ENCODE measurements at places on chromosomes 16 and 17.

GRCh38 chr16:29816694-29817441, 916 bp downstream of the PAGR1 start:
- DNase-seq = peak; percentile 81

DNA sequence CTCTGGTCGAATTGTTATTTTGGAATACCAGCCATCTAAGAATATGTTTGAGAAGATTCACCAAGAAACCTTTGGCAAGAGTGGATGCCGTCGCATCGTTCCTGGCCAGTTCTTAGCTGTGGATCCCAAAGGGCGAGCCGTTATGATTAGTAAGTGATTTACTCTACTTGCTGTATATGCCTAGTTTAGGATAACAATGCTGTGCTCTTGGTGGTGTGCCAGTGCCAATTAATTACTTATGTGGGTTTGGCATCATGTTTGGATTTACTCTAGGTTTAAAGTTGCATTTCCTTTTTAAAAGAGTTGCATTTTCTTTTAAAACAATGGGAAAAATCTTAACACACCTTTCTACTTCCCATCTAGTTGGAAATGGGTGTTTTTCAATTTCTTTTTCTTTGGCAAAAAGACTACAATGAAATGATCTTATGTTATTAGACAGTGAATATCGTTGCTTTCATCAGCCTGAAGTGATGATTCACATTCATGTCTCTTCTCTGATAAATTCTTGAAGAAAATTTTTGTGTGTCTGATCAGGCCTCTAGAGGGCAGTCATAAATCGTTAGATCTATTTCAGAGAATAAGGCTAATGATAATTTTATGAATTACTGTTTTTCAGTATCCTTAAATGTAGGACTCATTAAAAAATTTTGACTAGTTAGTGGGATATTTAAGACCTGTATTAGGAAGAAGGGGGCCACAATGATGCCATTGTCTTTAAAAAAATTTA, 5.6 kb downstream of the SF3B3 start:
- peak; percentile 63 for DNase-seq

DNA sequence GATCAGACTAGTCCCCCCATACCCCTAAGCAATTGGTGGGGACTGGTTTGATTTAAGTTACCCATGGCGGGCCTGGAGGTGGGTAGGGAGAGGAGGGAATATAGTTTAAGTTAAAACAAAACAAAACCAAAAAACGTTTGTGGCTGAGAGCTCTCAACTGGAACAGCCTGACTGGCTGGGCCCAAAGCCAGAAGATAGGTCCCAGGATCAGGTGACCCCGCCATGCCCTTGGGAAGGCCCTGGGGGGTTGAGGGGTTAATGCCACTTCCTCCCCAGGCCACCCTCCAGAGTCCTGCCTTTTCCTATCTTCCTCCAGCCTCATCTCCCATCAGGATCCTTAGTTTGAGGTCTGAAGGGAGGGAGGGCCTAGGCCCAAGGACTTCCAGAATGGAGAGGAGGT, 82.3 kb upstream of the LHX1 start:
- no peak for DNase-seq

GRCh38 chr16:66902648-66903543, 15.8 kb downstream of the CDH16 start:
- DNase-seq = no peak

- no peak for DNase-seq
Measured at GRCh38 chr17:36870720-36870999, 66.6 kb upstream of the LHX1 start.

DNA sequence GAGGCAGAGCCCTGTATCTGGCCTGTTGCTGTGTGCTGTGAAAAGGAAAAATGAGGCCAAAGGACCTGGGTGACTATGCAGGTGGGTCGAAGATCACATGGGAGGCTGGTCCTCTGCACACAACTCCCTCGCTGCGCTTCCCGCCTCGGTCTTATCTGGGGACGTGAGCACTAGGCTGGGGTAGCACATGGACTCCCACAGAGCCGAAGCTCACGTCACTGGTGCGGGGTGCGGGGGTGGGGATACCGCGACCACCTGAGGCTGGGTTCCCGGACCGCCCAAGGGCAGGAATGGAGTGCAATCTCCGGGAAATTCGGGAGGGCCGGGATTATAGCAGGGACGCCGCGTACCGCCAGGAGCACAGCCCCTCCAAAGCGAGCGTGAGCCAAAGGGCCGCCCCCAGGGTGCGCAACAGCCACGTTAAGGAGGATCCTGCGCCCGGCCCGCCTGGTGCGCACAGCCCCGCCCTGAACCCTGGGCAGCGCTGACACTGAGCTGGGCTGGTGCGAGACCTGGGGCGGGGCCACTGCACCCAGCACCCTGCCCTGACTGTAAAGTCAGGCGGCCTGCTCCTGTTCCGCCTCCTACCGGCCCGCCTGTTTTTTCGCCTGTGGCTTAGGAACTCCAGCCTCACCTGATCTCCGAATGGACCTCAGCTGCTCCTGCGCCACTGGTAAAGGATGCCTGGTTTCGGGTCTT, 4.8 kb downstream of the MT1A start:
- DNase-seq = peak; percentile 78

- no peak for DNase-seq
Measured at GRCh38 chr17:59451706-59452105, 113.7 kb upstream of the DHX40 start.

DNA sequence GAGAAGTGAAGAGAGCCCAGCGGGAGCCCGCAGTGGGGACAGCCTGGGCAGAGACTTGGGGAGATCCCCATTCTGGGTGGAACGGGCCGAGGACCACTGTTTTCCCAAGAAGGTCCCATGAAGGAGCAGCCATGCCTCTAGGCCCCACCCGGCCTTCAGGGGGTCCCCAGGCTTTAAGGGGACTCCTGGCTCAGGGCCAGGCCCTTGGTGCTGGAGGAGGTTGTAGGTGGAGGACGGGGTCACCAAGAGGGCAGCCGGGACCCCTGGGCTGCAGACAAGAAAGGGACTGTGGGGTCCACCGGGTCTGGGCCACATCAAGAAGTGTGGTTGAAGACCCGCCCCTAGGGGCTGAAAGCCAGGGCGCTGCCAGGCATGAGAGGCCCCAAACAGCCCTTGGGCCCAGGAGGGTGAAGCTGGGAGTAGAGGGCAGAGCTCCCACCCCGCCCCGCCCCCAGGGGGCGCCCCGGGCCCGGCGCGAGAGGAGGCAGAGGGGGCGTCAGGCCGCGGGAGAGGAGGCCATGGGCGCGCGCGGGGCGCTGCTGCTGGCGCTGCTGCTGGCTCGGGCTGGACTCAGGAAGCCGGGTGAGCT, at the start of gene PRSS21:
PRSS21 (plus strand) TSS at position 487 of the 589 bp plus-strand sequence; CDS start at position 519, 32 bp downstream.
- DNase-seq = peak; percentile 76

DNA sequence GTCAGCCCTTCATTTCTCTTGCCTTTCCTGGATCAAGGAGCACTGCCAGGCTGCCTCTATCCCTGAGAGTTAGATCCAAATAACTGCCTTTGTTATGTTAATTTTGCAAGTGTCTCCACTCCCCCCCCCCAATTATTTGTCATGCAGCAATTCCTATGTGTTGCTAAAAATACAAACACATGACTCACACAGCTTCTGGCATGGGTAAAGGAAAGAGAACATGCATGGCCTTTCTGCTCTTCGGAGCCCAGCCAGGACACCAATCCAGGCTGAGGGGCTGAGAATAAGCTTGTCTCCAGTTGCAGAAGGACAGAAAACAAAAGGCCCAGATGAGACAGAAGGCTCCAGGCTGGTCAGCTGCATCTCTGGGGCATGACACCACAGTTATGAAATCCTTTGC, 148.0 kb upstream of the TNRC6C start:
- DNase-seq = no peak

- peak; percentile 86 for DNase-seq
Measured at GRCh38 chr16:86520317-86521210, 10.2 kb downstream of the FOXF1 start.

DNA sequence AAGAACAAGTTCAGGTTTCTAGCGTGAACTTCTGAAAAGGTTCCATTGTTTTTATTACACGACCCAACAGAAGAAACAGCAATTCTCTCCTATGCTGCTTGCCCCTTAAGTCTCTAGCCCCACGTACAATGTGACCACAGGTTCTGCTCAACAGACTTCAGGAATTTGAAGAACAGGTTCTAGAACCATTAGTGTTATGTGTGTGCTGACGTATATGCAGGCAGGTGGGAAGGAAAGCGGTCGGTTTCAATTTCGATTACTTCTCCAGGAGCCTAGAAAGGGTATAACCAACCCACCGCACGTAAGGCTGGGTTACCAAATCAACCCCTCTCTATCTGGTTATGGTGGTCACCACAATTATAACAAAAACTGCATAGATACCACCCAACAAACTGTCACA, 39.4 kb downstream of the XPO6 start:
- DNase-seq = no peak

DNA sequence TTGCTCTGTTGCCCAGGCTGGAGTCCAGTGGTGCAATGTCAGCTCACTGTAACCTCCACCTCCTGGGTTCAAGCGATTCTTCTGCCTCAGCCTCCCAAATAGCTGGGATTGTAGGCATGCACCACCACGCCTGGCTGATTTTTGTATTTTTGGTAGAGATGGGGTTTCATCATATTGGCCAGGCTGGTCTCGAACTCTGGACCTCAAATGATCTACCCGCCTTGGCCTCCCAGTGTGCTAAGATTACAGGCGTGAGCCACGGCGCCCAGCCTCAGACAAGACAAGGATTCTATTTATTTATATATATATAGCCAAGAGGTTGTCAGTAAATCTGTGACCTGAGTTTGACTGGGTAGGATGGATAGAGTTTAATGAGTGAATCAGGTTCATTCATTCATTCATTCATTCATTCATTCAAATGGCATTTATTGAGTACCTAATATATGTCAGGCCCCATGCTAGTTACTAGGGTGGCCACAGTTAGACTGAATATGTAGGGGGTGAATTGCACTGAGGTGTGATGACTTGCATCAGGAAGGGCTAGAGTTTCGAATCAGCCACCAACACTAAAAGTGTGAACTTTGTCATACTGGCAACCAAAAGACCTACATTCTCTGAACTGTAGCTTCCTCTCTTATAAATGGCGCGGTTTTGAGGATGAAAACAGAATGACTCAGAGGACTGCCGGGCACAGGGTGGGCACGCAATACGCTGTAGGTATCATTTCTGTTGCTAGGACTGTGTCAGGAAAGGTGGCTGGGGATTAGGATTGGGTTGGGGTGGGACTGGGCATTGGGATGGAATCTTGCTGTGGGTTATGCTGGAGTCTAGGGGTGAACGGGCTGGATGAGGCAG, 37.8 kb downstream of the ITGAE start:
- DNase-seq = peak; percentile 22

- DNase-seq = no peak
Measured at GRCh38 chr17:65220732-65221131, 83.6 kb downstream of the RGS9 start.

DNA sequence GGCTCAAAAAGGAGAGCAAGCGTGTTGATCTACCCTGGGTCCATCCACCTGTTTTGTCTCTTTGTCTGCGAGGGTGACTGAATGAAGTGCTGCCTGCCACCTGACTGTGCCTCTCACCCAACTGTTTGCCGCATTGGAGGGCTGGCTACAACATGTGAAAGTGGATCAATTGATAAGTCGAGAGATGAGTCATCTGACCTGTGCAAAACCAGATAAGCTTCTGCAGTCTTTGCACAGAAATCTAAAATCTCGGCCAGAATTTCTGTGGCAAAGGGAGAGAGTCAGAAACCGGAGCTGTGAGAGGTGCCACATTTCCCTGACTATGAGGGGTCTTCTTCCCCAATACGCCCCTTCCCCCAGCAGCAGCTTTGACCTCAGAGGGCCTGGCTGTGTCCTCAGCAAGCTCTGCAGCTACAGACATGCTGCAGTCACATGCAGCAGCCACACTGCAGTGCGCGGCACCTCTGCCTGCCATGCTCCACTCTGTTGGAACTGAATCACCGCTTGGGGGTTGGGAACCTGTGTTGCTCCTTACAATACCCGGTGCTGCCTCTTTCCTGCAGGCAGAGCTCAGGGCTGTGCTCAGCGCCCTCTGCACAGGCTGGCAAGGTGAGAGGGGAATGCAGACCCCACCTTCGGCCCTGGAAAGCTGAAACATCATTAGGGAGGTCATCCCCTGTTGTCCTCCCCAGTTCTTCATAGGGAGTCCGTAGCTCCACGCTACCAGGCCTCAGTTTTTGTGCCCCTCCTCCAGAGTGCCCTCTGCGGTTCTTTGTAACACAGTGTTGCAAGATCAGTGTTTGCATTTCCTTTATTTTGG, 16.2 kb upstream of the HAS3 start:
- DNase-seq = no peak

- peak; percentile 89 for DNase-seq
Measured at GRCh38 chr16:81711657-81712319, 67.3 kb upstream of the PLCG2 start.

DNA sequence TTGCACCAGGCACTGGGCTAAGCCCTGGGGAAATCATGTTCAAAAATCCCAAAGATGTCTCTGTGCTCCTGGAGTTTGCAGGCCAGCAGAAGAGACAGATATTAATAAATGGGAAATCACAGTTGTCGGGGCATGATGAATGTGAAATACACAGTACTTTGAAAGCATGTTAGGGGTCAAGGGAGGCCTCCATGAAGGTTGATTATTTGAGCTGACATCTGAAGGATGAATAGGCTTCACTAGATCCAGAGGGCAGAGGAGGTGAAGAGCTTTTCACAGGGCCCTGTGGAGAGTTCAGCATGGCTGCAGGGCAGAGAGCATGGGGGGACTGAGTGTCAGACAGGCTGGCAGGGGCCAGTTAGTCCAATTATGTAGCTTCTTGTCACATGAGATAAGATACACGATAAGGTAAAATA, 2.6 kb downstream of the ANKRD40CL start:
- no peak for DNase-seq

GRCh38 chr16:12024429-12024828, 47.9 kb downstream of the SNX29 start:
- no peak for DNase-seq

DNA sequence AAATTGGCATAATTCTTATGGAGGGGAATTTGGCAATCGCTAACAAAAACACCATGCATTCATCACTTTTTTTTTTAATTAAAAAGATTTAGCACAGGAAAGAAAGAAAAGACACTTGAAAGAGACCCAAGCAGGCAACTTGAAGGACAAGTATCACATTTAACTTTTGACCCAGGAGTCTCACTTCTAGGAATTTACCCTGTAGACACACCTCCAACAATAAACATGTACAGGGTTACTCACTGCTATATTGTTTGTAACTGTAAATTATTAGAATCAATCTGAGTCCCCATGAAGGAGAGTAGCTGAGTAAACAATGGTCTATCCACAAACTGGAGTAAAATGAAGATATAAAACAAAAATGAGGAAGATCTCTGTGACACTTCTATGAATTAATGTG, 10.1 kb downstream of the KIAA0753 start:
- DNase-seq = no peak

- no peak for DNase-seq
Measured at GRCh38 chr17:11282586-11282985, 41.6 kb downstream of the SHISA6 start.

All from NB4 (cell line).